Renal cortex interstitium (tissue), 15 donors: ENCODE measurements at places on chromosomes 4 and X.
A peak's percentile ranks its signal among the peaks of the same experiment; 100 is the strongest.

DNA sequence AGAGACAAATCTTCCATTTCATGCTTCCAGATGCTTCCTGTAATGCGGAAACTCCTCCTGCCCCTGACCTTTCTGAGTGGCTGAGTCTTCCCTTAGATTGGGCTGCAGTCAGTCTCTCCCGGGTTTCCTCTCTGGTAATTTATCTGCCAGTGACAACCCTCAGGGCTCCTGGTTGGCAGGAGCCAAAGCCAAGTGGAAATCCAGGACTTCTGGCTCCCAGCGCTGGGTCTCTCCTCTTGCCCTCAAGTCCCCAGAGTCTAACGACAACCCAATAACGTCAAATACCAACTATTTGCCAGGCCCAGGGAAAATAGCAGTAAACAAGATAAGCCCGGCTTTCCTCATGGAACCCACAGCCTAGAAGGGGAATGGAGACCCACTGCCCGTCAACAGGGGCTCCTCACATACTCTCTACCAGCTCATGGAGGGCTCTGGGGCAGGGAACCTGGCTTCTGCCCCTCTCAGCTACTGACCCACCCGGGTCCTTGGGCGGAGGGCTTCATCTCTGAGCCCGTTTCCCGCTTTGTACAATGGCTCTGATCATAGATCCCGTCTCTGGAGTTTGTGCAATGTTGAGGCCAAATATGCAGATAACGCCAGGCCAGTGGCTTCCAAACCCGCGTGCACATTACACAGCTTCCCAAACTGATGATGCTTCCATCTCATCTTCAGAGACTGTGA is 1.1 kb upstream of the TBC1D14 start:
- no peak for DNase-seq

DNA sequence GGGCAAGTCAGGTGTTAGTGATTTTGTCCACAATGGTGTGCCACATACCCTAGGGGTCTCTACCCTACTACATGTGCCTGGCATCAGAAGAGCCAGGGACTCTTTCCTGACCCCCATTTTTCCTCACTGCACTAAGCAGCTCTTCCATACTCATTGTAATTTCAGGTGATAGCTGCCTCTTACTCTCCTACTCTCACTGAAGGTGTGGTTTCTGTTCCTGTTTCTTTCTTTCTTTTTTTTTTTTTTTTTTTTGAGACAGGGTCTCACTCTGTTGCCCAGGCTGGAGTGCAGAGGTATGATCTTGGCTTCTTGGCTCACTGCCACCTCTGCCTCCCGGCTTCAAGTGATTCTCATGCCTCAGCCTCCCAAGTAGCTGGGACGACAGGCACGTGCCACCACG is 164.9 kb upstream of the USP9X start:
- DNase-seq = no peak

DNA sequence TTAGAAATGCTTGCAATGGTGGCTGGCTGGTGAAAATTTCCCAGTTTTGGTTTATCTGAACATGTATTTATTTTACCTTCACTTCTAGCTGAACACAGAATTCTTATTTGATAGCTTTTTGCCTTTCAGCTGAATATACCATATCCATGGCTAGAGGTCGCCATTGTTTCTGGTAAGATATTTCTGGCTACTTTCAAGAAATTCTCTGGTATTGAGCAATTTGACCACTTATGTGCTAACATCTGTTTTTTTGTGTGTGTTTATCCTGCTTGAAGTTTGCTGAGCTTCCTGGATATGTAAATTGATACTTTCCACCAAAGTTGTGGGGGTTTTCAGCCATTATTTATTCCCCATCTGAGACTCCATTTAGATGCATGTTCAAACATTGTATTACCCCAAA is 75.4 kb downstream of the FBXW7 start:
- DNase-seq = no peak

GRCh38 chr4:95867919-95868318 is 28.0 kb downstream of the PDHA2 start:
- no peak for DNase-seq

GRCh38 chr4:75004755-75005668 is 72.1 kb downstream of the PARM1 start:
- no peak for DNase-seq

GRCh38 chr4:134070174-134070573 is 131.4 kb downstream of the PABPC4L start:
- DNase-seq = no peak

- DNase-seq = no peak
These were observed 273.0 kb downstream of the SLC7A11 start for GRCh38 chr4:137968956-137969678.

DNA sequence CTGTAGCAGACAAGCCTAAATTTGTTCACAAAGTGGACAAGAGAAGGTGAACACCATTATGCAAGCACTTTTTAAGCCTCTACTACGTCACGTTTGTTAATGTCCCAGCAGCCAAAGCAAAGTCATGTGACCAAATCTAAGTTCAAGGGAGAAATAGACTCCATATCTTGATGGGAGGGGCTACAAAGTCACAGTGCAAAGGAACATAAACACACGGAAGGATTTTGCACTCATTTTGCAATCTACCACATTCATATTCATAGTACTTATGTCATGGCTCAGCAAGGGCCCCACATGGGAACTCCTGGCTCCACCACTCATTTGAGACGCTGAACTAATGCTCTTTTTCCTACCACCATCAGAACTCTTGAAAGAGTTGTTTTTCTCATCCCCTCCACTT is 139.0 kb upstream of the JADE1 start:
- no peak for DNase-seq

- no peak for DNase-seq
These were observed 1021.8 kb upstream of the INTU start for GRCh38 chr4:126610933-126611332.

DNA sequence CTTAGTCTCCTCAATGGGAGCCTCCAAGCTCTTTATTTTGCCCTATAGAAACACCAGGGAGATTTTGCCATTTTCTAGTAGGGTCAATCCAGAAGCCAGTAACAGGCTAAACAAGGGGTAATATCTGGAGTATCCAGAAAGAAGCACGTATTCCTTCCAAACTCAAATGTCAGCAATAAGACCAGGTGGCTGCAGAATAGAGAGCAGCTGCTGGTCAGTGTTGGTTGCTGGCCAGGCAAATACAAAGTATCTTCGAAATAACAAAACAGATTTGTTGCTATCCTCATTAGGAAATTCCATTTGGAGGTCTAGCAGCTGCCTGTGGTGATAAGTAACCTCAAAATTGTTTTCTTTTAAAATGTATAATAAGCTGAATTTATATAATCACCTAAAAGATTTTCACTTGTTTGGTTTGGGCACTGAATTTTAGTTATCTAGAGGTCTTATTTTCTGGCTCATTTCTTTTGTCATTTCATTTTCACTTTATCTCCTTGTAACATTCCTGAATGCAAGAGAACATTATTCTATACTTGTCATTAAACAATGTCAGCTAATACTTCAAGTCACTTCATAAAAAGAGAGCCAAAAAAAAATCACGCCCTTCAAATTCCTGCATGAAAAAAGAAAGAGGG is 320.6 kb downstream of the DTHD1 start:
- no peak for DNase-seq

- DNase-seq = peak; percentile 66
These were observed 580 bp upstream of the MMGT1 start for GRCh38 chrX:135974279-135974856.

- no peak for DNase-seq
These were observed 104.4 kb upstream of the MYOZ2 start for GRCh38 chr4:119031218-119031617.

DNA sequence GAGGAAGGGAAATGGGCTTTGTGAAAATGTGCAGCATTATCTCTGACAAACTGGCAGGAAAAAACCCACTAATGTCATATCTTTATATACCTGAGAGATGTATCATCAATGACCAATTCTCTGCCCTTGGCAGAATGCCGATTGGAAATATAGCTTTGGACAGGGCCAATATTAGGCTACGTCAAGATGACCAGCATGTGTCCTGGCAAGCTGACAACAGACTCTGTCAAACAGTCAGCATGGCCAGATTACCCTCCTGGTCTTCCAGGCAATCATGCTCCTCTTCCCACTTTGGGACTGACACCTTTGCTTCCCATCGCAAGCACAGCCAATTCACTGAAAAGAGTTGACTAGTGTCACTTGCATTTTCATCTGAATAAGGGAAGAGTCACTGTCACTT is 57.0 kb downstream of the SORBS2 start:
- no peak for DNase-seq
